HCEC 1CT (cell line): ENCODE measurements at places on chromosomes 7 and 10.
A peak's percentile ranks its signal among the peaks of the same experiment; 100 is the strongest.

DNA sequence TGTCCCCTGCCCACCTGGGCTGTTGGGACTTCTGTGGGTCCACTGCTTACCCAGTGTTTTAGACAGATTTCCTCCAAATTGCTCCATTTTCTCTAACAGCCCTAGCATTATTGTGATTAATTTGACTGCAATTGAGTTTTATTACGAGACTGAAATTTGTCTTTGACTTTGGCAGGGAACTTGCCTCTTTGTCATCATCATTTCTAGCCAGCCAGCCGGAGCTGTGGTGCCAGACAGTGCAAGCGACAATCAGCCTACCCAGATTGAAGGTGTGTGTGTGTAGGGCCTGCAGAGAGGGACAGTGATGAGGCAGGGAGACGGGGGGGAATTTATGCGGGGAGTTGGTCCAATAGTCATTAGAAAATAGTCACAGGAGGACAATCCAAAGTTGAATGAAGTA lies 743.0 kb downstream of the NRG3 start:
- no peak for DNase-seq

DNA sequence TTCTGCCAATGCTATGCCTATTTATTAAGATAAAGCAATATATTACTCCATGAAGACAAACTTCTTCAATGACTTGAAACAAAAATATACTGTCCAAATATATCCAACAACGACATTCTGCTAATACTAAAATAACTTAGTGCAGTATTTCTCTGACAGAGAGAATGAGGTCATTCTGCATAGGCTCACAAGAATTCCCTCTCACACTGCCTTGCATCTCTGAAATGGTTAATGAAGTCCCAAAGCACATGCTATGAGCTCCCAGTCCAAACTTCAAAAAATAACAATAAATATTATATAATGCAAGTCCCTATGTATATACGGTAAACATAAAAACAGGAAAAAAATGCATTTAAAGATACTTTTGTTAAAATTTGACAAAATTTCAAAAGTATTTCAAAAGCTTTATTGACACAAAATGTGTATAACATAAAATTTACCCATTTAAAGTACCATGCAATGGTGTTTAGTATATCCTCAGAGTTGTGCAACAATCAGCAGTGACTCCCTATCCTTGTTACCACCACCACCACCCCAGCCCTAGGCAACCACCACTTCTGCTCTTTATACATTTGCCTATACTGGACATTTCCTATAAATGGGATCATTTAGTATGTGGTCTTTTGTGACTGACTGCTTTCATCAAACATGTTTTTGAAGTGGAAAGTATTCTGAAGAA lies 27.6 kb downstream of the CHCHD3 start:
- DNase-seq = peak; percentile 22

GRCh38 chr10:33706746-33707145 lies 372.3 kb upstream of the NRP1 start:
- no peak for DNase-seq

DNA sequence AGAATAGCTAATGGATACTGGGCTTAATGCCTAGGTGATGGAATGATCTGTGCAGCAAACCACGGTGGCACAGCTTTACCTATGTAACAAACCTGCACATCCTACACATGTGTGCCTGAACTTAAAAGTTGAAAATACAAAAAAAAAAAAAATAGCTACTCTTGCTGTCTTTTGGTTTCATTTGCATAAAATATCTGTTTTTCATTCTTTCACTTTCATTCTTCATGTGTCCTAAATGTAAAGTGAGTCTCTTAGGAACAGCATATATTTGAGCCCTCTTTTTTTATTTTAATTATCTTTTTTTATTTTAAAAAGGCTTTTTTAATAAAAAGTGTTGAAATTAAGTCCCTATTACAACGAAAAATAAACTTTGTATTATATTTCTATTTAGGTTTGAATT lies 836.1 kb upstream of the KCND2 start:
- DNase-seq = no peak

DNA sequence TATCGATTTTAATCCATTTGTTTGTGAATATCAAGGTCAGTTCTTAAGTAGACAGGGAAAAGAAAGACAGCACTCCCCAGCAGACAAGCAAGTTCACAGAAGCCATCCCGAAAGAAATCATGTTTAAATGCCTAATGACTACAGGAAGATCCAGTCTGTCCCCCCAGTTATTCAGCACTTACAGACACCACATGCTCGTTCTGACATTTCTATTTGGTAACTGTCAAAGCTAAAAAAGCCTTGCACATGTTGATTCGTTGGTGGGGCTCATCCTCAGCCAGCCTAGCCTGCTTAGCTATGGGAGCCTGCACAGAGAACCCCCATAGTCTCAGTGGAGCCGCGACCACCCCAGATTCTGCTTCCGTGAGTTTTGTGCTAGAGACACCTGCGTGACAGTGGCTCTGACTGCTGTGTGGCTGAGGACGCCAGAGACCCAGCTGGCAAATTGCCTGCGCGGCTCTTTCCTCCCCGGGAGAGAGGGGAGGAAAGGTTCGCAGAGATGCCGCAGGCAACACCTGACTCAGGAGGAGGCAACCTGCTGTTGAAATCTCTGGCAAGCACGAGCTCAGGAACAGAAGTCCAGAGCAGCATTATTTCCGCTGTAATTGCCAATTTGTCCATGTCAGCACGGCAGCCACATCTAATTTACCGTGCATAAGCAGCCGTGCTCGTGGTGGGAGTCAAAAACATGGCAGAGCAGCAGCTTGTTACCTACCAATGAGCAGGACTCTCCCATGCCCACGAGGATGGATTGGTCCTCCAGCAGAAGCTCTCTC lies 194.2 kb downstream of the GPAM start:
- DNase-seq = no peak
